ENCODE measurements at places on chromosomes 1 and 21.

- no peak for DNase-seq
Observed at GRCh38 chr1:168676029-168676812, 52.8 kb downstream of the DPT start.

GRCh38 chr1:19353596-19353995 is 41.5 kb downstream of the SLC66A1 start:
- DNase-seq: no peak

- DNase-seq: peak; percentile 59
Observed at GRCh38 chr1:204465546-204466415, 28.8 kb downstream of the PIK3C2B start.

DNA sequence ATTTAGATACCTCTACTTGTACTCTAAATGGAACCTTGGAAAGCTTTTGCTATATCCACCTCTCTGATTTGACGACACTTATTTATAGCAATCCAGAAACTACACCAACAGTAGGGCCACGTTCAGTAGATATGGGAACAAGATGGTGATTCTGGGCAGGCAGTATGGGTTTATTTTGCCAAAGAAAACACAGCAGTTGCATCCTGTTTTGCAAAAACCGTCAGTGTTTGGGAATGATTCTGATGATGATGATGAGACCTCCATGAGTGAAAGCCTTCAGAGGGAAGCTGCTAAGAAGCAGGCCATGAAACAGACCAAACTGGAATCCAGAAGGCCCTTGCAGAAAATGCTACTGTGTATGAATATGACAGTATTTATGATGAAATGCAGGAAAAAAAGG is 41.5 kb upstream of the NEXN start:
- no peak for DNase-seq

DNA sequence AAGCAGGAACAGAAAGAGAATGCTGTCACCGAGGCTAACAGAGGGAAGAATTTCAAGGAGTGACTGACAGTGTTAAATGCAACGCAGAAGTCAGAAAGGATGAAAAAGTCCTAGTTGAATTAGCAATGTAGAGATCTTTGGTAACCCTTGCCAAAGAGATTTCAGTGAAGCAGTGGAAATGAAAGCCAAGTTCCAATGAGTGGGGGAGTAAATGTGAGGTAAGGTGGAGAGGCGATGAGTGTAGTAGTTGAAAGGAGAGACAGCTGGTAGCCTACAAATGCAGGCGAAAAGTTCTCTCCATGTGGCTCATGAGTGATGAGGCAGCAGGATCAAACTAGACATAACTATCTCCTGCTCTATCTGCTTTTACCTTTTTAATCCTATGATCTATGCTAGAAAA is 74.6 kb upstream of the IPO9 start:
- DNase-seq: no peak

GRCh38 chr1:107538502-107538901 is 397.7 kb downstream of the NTNG1 start:
- no peak for DNase-seq

- DNase-seq: no peak
Observed at GRCh38 chr1:181423301-181423918, 59.9 kb upstream of the CACNA1E start.

GRCh38 chr1:55912438-55912837 is 666.9 kb downstream of the PLPP3 start:
- no peak for DNase-seq

- DNase-seq: peak; percentile 25
Observed at GRCh38 chr1:154860156-154860870, 9.8 kb downstream of the KCNN3 start.

DNA sequence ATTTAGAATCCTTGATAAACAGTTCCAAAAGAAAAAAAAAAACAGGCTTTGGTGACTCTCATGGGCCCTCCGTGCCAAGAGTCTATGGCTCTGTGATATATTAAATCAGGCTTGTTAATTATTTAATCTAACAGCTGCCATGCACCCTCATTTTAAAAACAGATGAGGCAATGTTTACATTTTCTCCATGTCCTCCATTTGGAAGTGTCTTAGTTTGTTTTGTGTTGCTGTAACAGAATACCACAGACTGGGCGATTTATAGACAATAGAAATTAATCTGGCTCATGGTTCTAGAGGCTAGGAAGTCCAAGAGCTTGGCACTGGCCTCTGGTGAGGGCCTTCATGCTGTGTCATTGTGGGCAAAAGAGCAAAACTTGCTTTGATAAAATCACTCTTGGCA is 58.0 kb downstream of the B3GALT5 start:
- DNase-seq: no peak

GRCh38 chr1:36108314-36108713 is 16.7 kb downstream of the COL8A2 start:
- no peak for DNase-seq

DNA sequence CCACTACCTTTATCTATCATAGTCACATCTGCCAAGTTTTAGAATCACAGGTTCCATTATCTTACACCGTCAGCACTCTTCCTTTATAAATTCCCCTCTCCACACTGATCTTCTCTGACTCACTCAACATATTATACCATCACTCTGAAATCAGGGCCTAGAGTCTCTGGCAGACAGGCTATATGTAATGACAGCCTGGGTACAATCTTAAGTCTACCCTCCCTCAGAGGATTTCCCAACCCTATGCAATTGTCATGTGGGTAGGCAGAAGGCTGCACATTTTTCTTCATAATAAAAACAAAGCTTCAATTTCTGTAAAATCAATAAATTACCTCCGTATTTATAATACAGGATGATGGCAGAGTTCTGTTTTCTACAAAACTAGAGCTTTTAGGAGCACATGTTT is 138.0 kb downstream of the RERE start:
- DNase-seq: no peak

- peak; percentile 57 for DNase-seq
Observed at GRCh38 chr1:200166411-200166810, 138.9 kb downstream of the NR5A2 start.

All from inflammatory macrophage treated with lipopolysaccharide for 1 hour (primary cell).